ENCODE measurements at places on chromosomes 2 and 18. TPM values are rescaled to one million over a fixed set of nuclear protein-coding genes. Genes with fewer than 3 reads are reported as not detected.

Gene LRRC30
- not detected for total RNA-seq

Gene FRZB
- 0.79 TPM for total RNA-seq

Gene CUL3
- total RNA-seq = 37.3 TPM

Gene DUSP2
- total RNA-seq = 0.99 TPM

Gene GRHL1
- total RNA-seq = 0.40 TPM
